ENCODE measurements at places on chromosomes 6 and 20.

- DNase-seq: no peak
Observed at GRCh38 chr6:141195251-141195832, 937.4 kb upstream of the GJE1 start.

- no peak for DNase-seq
Observed at GRCh38 chr6:169229615-169230321, 23.9 kb downstream of the THBS2 start.

GRCh38 chr6:157456524-157456829 is 75.5 kb downstream of the ZDHHC14 start:
- DNase-seq: no peak

- DNase-seq: no peak
Observed at GRCh38 chr6:13872681-13873080, 52.1 kb upstream of the RNF182 start.

- no peak for DNase-seq
Observed at GRCh38 chr6:99151634-99152346, 197.7 kb downstream of the FAXC start.

DNA sequence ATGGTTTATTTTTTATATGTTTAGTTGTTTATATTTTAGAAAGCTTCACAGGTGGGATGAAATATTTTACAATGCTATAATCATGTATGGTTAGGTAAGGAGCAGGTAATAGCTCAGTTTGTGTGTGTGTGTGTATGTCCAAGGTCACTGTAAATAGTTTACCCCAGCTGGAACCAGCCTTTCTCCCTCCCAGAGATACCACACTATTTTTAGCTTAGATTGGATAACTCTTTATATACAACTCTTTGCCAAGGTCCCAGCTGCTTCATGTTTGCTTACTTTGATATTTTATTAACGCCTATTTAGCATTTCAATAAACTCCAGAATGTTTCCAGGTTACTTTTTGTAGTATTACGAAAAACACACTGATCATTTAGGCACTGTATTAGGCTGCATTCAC is 1.8 kb upstream of the PEX7 start:
- DNase-seq: no peak

GRCh38 chr6:137166247-137167098 is 7.0 kb downstream of the IL22RA2 start:
- no peak for DNase-seq

DNA sequence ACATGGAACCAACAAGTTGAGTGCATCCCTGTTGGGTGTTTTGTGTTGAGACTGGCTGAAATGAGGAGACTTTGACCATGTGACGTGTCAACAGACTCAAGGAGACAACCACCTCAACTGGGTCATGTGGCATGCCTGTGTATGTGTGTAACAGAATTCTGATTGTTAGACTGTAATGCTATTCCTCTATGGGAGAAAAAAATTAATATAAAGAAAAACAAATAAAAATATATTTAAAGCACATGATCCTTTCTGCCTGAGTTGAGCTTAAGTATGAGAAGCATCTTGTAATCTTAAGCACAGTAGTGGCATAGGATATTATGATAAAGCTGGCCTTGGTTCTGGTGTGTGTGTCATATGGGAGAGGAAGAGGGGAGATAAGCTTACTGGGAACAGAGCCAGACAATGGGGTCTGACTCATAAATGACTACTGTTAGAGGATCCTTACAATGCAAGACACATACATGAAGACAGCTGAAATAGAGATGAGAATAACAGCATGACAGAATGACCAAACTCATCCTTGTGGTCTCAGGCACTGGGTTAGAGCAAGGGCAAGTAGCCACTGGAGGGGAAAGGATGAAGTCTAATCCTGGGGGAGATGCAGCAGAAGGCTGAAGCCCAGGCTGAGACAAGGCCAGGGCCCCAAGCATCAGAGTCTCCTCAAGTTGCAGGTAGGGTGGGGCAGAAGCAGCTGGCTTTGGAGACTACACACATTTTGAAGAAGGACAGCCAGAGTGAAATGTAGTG is 9.2 kb downstream of the TP53INP2 start:
- DNase-seq: no peak

DNA sequence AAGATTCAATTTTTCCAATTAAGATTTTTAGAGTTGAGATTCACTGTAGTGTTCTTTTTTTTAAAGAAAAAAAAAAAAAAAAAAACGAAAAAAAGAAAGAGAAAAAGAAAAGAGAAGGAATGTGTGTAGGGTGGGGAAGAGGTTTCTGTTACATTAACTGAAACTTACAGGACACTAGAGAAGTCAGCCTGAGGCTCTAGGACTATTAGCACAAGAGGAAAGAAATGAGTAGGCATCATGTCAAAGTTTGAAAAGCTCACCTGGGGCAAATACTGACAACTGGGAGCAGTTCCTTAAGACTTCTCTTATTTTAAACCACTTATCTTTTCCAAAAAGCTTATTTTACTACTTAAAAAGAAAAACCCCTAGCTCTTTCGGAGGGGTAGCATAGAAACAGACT is 185.9 kb downstream of the DST start:
- no peak for DNase-seq

GRCh38 chr6:44185953-44186634 is 27.5 kb downstream of the CAPN11 start:
- no peak for DNase-seq
